Small intestine (tissue), 16 donors: ENCODE measurements at places on chromosomes 11 and 22. TPM values are rescaled to one million over a fixed set of nuclear protein-coding genes. Genes with fewer than 3 reads are reported as not detected.

- DNase-seq = no peak
These were observed 53.1 kb upstream of the CEP295 start for GRCh38 chr11:93608364-93608763.

GRCh38 chr22:43377548-43377895 lies 34.3 kb upstream of the MPPED1 start:
- no peak for DNase-seq

The RASSF10 gene
- not detected for polyA plus RNA-seq

The CHKB gene
- 371 TPM for polyA plus RNA-seq

DNA sequence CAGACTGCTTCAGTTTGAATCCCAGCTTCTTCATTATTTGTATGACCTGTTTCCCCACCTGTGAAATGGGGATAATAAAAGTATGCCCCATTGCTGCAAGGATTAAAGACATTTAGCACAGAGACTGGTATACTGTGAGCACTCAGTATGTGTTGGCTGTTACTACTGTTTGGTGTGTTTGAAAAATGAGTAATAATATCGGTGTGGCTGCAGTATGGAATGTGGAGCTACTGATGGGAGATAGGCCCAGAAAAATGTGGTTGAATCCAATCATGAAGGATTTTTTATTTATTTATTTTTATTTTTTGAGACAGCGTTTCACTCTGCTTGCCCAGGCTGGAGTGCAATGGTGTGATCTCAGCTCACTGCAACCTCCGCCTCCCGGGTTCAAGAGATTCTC lies 9.1 kb upstream of the C1QTNF4 start:
- DNase-seq = no peak

GRCh38 chr22:46984751-46985506 lies 222.5 kb downstream of the TBC1D22A start:
- DNase-seq = peak; percentile 44

GRCh38 chr11:99422581-99423427 lies 402.1 kb downstream of the CNTN5 start:
- DNase-seq = no peak

The SPTBN2 gene
- polyA plus RNA-seq = 0.27 TPM

The SBF1 gene
- polyA plus RNA-seq = 32.8 TPM

DNA sequence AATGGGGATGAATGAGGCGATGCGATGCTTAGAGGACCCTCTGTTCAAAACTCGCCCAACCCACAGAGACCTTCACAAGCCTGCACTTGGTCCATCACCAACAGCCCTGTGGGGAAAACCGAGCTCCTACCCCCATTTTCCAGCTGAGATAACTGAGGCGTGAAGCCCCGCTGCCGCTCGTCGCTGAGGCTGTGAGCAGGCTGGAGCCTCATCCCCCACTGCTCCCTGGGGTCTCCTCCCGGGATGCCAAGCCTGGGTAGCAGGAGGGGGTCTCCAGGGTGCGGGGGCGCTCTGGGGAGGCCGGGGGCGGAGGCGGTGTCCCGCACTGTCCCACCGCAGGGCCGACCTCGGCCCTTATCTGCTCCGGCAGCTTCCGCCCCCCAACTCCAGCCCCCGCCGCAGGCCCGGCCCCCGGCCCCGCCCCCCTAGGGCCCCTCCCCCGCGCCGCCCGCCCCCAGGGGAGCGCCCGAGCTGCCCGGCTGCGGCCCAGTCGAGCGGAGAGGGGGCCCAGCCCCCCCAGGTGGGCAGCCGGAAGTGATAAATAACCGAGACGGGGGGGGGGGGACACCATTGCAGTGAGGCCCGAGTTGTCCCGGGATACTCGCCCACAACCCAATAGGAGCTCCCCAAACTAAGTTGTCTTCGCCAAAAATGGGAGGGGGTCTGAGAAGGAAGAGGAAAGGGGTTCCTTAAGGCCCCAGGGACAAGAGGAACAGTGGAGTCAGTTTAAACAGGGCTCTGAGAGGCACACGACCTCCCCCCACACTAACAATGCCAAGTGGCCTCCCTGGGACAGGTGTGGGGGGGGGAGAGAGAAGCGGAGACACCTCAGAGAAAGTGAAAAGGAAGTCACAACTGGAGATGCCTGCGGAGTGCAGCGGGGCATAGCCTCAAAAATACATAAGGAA lies 8.3 kb upstream of the SLC39A13 start:
- DNase-seq = no peak

The CHORDC1 gene
- polyA plus RNA-seq = 11.9 TPM

DNA sequence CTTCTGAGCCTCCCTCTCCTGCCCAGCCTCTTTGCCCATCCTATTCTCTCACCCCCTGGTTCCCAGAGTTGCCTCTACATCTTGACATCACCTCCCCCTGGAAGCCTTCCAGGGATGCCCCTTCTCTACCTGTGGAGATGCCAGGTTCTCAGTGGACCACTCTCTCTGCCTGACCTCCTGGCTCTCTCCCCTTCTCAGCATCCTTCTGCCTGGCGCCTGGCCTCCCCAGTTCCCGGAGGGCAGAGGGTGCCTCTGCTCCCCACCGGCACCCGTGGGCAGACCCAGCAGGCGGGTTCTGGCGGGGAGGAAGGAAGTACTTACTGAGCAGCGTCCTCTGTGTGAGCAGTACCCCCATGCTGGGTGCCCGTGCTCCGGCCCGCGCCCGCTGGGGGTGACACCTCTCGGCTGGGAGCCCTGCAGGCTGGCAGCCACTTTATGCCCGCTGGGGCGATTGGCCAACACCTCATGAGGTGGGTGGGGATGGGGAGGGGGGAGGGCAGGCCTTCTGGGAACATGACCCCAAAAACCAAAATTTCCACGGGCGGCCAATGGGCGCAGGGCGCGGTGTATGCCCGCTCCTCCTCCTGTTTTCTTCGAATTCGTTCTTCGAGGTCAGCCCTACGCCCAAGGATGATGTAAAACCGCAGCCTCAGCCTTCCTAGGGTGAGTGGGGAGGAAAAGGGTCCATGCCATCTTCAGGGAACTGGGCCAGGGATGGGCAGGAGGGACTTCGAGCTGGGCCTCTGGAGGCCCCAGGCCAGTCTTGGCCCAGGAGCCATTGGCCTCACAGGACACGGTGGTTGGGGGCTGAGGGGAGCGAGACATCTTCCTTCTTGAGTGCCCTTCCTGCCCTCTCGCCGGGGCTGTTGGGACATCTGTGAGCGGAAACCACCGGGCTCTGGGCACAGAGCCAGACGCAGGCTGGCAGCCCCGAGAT lies at the start of gene OSM:
OSM (minus strand) TSS at position 407 of the 937 bp plus-strand sequence; CDS start at position 355, 52 bp downstream.
- no peak for DNase-seq

The CBLIF gene
- polyA plus RNA-seq = not detected

DNA sequence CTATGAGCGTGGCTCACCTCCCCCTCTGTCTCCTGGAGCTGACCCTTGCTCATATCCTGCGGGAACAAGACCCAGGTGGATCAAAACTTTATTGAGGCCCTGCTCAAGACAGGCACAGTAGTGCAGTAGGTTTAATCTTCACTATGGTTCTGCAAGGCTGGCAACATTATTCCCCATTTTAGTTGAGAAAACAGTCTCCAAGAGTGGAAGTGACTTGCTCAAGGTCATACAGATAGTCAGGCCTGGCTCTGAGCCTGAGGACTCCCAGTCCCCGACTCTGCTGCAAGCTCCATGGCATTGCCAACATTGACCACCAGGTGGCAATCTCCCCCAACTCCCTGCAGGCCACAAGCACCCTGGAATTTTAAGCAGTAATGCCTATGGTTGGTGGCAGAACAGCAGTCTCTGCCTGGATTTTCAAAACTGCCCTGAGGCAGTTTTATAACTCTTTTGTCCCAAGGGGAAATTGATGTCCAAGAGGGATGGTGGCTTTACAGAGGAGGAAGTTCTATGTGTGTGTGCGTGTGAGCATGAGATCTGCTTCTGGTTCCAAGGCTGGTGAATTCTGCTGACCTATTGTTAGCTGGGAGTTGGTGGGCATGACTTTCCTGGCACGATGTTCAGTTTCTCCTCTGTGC lies 34.1 kb downstream of the NEU3 start:
- peak; percentile 89 for DNase-seq

The TENM4 gene
- polyA plus RNA-seq = under 0.01 TPM

The MPPED1 gene
- 0.01 TPM for polyA plus RNA-seq

The BBOX1 gene
- polyA plus RNA-seq = not detected

DNA sequence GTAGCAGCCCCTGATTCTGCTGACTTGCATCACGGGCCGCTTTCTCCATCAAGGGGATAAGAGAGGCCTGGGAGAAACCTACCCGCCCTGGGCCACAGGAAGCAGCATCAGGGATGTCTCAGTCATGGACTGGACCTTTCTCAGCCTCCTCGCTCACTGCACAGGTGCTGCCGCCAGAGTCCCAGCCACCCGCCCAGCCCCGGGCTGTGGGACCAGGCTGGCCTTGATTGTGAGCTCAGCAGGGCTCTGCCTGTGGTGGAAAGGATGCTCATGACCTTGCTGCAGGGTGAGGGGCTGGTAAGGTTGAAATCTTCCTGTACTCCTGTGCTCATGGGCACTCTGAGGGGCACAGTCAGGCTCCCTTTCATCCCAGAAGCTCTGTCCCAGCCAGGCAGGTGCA lies 26.0 kb upstream of the GGTLC2 start:
- DNase-seq = no peak

The SLC5A12 gene
- polyA plus RNA-seq = 232 TPM

DNA sequence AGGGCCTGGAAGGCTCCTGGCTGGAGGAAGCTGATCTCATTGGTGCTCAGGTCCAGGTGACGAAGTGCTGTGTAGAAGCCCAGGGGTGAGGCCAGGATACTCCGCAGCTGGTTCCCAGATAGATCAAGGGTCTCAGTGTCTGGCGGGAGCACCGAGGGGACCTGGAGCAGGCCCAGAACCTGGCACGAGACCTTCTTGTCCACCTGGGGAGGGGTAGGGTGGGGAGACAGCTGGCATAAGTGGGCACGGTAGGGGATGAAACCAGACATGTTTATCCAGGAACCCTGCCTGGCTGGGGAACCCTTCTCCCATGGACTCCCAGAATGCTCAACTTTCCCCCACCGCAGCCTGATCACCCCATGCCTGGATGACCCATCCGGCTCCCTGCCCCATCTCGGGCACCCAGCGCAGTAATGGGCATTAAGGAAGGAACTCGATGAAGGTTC lies 9.2 kb downstream of the LRRC32 start:
- no peak for DNase-seq

DNA sequence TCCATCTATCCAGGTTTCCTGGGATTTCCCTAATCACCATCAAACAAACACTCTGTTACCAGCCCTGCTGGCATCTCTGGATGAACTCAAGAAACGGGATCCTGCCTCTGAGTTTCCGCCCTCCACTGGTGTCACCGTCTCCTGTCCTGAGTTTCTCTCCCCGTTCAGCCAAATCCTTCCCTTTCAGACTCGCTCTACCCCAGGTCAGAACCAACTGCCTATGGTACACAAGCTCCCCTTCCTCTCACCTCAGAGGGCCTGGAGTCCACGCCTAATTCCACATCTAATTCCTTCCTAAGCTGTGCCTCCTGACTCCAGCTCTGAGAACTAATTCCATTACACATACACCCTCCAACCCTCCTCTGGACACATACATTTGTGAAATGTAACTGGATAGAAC lies 96.1 kb downstream of the SHANK2 start:
- DNase-seq = no peak

DNA sequence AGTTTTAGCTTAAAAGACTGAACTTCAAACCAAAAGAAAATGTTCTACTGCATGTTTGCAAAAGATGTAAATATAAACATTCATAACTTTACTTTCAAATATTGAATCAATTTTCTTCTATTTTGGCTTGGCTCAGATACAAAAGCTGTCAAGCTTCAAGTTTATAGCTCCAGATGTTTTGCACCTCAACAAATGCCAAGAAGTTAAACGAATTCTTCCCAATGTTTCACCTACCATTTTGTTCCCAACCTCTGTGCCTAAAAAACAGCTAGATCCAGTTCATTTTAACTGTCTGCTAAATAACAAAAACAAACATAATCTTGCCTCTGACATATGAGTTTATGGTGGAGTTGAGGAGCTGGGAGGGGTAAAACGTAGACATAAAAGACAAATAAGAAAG lies 76.5 kb downstream of the RAB30 start:
- DNase-seq = no peak

GRCh38 chr11:88281317-88281712 lies 56.2 kb downstream of the CTSC start:
- no peak for DNase-seq

DNA sequence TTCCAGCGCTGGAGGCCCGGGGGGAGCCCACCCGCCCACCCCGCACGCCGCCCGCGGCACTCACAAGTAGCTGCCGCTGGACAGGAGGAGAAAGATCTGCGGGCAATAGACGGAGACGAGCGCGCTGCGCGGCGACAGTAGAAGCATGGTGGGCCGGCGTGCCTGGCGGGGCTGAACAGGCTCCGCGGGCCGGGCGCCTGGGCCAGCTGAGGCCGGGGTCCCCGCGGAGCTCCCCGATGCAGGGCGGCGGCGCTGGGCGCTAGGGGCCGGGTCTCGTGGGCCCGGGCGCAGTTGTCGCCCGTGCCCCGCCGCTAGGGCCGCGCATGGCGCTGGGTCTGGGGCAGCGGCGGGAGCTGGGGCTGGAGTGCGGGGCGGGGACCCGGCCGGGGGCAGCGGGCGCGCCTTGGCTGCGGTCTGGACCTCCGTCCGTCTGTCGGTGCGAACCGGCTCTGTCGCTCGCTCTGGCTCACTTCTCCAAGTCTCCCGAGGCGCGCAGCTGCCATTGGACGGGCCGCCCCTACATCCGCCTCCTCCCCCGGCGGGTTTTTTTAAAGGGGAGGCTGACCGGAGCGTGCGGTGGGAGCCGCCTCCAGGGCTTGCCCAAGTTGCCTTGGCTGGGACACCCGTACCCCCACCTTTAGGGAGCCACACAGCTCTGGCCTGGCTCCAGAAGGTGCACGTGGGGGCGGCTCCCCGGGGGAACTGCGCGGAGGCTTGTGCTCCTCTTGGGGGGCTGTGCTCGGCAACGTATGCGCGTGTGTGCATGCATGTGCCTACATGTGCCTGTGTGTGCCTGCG lies 4.7 kb downstream of the WNT7B start:
- DNase-seq = no peak

DNA sequence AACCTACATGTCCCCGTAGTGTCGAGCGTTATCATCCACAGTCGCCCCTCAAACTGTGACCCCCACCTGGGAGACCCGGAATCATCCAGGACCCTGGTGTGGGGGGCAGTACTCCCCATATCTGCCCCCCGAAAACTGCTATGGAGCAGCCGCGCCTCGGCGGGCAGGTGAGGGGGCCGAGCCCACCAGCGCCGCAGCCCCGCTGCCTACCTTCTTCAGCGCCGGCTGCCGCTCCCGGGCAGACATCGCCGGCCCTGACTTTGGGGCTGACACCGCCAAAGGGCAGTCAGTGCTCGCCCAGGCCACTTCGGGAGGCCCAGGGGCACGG lies 825 bp downstream of the ARHGAP20 start:
- no peak for DNase-seq

- no peak for DNase-seq
These were observed 205.7 kb upstream of the NAV2 start for GRCh38 chr11:19506816-19507486.

DNA sequence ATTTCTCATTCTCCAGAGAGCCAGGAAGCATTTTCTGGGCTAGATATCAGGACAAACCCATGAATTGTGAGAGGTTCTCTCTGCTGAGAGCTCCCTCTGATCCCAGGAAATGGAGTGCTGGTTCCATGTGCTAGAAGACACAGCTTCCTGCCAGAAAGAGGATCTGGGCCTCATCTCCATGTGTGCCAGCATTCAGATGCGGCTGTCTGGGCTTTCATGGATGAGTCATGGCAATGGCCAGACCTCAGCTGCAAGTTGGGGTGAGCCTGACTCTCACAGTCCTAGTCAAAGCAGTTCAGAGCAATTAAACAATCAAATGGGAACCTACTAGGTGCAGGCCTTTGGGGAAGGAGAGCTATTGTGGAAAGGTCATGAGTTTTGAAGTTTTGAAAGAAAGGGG lies 82.3 kb upstream of the EED start:
- DNase-seq = no peak
